ENCODE measurements at places on chromosomes 7 and 10.
A peak's percentile ranks its signal among the peaks of the same experiment; 100 is the strongest.

DNA sequence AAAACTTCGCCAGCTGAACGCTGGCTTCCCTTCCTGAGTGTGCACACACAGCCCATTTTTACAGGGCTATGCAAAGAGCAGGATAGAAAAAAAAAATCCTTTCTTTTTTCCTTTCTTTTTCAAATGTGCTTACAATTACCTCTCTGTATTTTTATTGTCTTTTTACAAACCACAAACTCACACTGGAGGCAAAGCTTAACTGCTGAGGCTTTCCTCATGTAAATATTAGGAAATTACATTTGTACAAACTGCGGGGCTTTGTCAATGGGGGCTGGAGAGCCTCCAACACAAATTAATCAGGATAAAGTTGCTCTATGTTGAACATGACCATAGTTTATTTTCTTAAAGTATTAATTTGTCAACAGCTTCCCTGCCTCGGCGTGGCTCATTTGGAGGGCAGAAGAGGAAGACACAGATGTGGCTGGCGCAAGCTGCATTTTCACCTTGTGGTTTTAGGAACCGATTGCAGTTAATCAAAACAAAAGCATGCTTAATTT lies 411.7 kb upstream of the MKI67 start:
- no peak for DNase-seq

GRCh38 chr10:13801156-13801906 lies 214.6 kb downstream of the PRPF18 start:
- no peak for DNase-seq

DNA sequence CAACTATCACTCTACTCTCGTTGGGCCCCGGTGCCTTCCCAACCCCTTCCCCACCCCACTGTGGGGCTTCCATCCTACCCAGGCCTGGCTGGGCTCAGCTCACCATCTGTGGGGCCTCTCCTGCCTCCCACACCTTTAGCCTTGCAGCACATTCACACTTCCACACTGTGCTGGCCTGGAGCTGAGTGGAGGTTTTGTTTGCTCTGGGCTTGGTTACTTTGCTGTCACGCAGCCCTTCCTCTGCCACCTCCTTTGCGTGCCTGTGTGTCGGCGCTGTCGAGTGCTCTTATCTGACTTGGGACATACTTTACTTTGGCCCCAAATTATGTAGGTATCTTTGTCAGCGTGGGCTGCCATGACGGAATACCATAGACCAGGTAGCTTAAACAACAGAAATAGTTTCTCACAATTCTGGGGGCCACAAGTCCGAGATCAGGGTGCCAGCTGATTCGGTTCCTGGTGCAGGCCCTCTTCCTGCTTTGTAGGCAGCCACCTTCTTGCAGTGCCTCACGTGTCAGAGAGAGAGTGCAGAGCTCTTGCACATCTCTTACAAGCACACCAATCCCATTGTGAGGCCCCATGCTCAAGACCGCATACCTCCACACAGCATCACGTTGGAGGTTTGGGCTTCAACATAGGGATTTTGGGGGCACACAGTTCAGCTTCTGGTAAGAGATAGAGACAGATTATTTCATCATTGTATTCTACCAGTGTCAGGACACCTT lies 89.0 kb downstream of the CUL1 start:
- no peak for DNase-seq

- no peak for DNase-seq
Observed at GRCh38 chr7:107432261-107432660, 37.6 kb upstream of the GPR22 start.

- DNase-seq: no peak
Observed at GRCh38 chr7:151544183-151544582, 24.5 kb upstream of the RHEB start.

GRCh38 chr10:32031920-32032319 lies 24.3 kb downstream of the KIF5B start:
- no peak for DNase-seq

DNA sequence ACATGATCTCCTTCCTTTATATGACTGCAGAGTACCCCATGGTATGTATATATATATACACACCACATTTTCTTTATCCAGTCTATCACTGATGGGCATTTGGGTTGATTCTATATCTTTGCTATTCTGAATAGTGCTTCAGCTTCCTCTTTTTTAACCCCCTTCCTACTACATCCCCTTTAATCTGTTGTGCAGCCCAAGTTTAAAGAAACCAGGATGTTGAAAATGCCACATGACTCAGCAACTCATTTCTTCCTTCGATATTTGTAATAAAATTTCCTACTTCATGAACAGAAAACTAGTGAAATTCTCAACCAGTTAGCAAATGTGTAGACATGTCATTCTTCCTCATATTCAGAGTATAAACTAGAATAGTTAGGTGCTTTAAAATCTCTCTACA lies 1245.7 kb upstream of the SORCS1 start:
- peak; percentile 88 for DNase-seq

GRCh38 chr10:7563368-7563767 lies 103.4 kb downstream of the ITIH5 start:
- DNase-seq: no peak

- DNase-seq: no peak
Observed at GRCh38 chr10:132677473-132678227, 108.3 kb downstream of the NKX6-2 start.

DNA sequence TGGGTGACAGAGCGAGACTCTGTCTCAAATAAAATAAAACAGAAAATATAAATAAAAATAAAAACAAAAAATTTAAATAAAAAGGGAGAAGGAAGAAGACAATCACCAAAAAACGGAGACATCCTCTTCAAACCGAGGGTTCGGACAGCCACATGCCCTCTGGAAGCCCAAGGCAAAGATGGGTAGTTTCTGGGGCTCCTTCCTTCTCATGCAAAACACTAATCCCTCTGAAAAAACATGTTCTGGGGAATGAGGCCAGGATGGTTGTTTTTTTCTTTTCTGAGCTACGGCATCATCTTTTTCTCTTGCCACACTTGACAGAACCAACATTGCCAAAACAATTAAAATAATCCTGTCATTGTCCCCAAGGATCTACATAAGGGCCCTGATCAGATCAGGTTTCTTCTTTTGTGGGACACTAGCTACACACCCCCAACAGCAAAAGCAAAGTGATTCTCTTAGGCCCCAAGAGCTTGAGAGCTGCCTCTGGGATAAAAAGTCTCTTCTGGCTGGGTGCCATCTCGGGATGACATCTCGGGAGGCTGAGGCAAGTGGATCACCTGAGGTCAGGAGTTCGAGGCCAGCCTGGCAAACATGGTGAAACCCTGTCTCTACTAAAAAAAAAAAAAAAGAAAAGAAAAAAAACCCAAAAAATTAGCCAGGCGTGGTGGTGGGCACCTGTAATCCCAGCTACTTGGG lies 14.2 kb upstream of the POR start:
- DNase-seq: no peak

DNA sequence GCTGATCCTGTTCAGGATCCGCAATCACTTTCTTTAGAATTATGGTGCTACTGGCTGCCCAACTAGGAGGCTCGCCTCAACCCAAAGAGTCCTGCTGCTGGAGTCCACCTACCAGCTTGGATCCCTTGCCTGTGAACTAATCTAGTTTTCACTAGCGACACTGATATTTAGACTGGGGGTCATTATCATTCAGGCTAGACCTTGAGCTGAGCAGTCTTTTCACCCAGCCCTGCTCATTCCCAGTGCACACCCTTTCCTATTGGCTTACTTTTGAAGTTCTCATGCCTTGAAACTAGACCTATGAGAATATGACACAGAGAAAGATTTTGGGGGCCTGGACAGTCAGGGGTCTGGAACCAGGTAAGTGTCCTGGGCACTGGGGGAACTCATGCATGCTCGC lies 107.9 kb downstream of the TMEM178B start:
- no peak for DNase-seq

- DNase-seq: no peak
Observed at GRCh38 chr7:151394076-151395035, 15.5 kb downstream of the WDR86 start.

- DNase-seq: no peak
Observed at GRCh38 chr10:12566161-12567115, 217.1 kb downstream of the CAMK1D start.
